CD4-positive, alpha-beta T cell (primary cell): ENCODE measurements at places on chromosomes 2 and 18.
A peak's percentile ranks its signal among the peaks of the same experiment; 100 is the strongest.

DNA sequence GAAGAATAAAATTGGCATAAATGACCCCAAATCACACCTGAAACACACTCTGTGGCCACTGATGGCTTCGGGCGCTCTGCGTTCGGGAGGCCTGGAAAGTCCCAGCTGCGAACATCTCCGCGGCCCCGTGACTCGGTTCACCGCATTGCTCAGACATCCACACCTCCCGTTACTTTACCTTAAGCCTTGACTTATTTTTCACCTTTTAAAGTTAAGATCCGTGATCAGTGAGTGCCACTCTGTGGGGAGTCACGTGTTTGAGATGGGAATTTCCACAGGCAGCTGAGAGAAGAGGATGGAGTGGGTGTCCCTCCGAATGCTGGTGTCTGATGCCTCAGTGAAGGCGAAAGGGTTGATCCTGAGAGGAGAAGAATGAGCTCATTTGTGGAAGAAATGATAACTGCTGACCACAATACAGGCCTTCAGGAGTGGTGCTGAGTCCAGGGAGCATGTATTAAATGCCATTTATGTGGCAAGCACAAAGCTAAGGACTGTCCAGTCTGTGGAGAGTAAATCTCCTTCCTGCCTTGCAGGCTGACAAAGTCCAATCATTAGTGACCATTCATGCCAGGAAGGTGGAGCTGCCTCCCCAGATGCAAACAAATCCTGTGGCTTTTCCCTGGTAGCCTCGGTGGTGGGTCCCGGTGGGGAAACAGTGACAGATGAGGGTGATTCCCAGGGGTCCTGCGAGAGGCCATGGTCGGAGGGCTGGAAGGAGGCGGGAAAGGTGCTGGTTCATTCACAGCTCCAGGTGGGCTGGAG, 168.8 kb downstream of the RTP5 start:
- DNase-seq: no peak
- no peak overlapping the region for H3K27ac ChIP-seq

DNA sequence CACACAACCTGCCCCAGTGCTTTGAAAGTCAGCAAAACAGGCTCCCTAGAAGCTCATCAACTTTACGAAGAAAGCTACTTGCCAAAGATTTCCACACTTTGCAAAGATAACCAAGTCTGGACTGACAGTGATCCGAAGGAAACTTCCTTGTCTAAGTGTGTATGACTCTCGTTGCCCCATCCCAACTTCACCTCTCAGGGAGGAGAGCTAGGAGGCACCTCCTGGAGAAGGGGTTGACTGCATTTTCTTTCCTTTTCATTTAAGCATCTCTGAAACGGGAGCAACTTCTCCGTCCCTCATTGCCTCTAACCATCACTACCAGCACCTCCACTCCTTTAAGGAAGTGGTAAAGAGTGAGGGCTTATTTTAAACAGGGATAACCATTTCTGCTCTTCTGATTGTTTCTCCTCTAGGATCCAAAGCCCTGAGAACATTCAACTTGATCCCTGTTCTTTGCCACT, 7.0 kb downstream of the ZEB2 start:
- H3K27me3 ChIP-seq: peaks cover 22% of the 10 kb centered on the region
- peak overlapping the region; percentile 59 for H3K4me3 ChIP-seq
- no peak for DNase-seq
- H3K4me1 ChIP-seq: peaks cover 22% of the 10 kb centered on the region

DNA sequence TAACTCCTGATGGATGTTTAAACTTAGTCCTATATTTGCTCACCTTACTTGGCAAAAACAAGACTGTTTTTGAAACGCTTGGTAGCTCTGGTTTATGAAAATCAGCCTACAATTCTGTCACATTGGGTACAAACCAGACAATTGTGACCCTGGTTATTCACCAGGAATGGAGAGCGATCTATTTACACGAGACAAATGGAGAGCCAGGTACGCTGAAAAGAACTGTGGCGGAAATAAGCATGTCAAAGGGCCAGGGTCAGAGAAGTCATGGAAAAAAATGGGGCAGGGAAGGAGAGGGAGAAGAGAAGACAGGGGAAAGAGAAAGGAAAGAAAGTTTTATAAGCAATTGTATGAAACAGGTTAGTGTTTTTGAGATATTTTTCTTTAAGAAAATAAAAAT, 119.5 kb upstream of the ZFP36L2 start:
- H3K4me1 ChIP-seq: no peaks in the 10 kb centered on the region
- no peak for DNase-seq
- peaks cover 32% of the 10 kb centered on the region for H3K36me3 ChIP-seq
- H3K27me3 ChIP-seq: no peaks in the 10 kb centered on the region
- no peak overlapping the region for H3K27ac ChIP-seq

DNA sequence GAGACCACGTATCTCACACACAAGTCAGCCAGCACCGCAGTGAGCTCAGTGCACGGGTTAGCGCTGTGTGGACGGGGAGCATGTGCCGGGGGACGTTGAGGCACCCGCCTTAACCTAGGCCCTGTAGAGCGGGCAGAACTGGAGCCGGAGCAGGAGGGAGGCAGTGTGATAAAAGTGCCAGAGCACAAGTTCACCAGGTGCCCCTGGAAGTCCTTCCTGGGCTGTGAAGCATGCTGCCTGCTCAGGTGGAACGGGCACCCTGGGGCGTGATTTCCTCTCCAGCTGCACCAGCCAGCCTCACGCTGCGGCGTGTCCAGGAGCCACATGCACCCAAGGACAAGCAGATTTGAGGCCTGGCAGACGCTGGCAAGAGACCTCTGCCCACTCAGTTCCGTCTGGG, 50.3 kb downstream of the ITGB1BP1 start:
- no peak overlapping the region for H3K27ac ChIP-seq
- no peaks in the 10 kb centered on the region for H3K27me3 ChIP-seq
- H3K4me3 ChIP-seq: no peak overlapping the region
- no peak for DNase-seq
- H3K36me3 ChIP-seq: no peaks in the 10 kb centered on the region

DNA sequence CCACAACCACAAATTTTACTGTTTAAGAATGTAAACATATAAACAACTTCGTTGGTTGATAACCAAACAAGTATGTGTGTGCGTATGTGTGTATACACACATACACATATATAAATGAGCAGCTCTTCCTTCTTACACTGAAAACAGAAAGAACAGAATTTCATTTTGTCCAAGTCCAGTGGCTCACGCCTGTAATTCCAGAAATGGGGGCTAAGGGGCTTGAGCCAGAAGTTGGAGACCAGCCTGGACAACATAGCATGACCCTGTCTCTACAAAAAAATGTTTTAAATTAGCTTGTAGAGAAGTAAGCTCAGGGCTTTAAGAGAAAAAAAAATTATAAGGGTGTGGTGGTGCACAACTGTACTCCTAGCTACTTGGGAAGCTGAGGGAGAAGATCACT, 12.3 kb downstream of the NCKAP1 start:
- no peak overlapping the region for H3K4me3 ChIP-seq
- H3K27ac ChIP-seq: no peak overlapping the region
- no peaks in the 10 kb centered on the region for H3K27me3 ChIP-seq
- no peak for DNase-seq

- H3K27ac ChIP-seq: no peak overlapping the region
- no peak for DNase-seq
- no peak overlapping the region for H3K4me3 ChIP-seq
- no peaks in the 10 kb centered on the region for H3K36me3 ChIP-seq
Measured at GRCh38 chr18:60925892-60926291, 407.3 kb upstream of the CDH20 start.

DNA sequence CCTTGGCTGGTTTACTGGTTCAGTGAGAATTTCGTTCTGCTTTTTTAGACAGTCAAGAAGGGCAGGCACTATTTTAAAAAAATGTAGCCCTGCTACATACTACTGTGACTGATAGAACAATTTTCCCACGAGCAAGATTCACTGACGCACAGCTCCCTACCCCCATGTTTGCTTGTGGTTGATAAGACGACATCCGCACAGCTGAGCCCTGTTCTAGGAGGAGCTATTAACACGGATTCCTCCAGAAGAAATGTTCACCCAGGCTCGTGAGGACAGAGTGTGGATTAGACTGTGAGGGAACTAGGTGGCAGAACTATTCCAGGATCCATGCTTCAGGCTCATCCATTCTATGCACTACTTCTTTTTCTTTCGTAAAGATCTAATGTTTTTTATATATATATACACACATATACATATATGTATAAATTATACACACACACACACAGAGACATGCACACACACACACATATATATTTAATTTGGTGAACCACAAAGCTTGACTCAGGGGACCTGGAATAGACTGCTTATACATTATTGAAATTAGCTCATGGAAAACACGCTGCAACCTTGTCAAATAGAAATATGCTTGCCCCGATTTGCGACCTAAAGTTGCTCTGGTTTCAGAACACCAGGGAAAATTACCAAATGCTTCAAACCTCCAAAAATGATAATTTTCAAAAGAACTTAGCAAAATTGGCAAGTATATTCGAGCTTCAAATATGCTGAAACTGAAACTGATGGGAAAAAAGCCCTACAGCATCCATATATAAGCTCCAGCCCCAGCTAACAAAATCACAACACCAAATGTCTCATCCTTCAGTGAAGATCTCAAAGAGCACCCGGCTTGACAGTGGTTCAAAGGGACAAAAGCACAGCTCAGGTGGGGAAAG, 370.4 kb downstream of the SOCS6 start:
- peak; percentile 35 for DNase-seq
- no peaks in the 10 kb centered on the region for H3K36me3 ChIP-seq
- peak overlapping the region; percentile 13 for H3K27ac ChIP-seq
- no peak overlapping the region for H3K4me3 ChIP-seq
- H3K27me3 ChIP-seq: no peaks in the 10 kb centered on the region

GRCh38 chr2:162607915-162608314, 230.7 kb downstream of the KCNH7 start:
- H3K36me3 ChIP-seq: no peaks in the 10 kb centered on the region
- H3K4me1 ChIP-seq: no peaks in the 10 kb centered on the region
- H3K27ac ChIP-seq: no peak overlapping the region
- no peaks in the 10 kb centered on the region for H3K27me3 ChIP-seq

DNA sequence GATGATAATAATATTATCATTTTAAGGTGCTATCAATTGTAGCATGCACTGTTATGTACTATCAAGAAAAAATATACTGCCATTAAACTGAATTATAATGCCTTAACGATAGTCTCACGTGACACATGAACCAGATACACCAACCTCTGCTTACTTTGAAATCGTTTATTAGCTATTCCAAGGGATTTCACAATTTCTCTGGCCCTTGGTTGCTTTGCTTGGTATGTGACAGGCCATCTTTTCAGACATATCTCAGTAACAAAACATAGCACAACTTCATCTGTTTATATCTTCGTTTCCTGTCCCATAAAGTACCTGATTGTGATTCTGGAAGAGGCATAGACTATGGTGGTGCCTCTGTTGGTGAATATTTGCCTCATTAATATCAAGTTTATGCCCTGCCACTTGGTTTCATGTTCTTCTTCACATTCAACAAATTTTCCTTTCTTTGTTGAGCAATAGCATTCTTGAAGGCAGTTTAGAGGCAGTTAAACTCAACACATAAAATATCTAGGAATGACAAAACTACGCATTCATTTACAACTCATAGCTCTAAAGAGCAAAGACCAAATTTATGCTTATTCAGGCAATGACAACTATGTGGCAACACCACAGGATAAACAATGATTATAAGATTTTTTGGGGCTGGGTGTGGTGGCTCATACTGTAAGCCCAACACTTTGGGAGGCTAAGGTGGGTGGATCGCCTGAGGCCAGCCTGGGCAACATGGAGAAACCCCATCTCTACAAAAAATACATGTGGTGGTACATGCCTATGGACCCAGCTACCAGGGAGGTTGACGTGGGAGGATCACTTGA, 84.3 kb downstream of the MCFD2 start:
- no peak overlapping the region for H3K27ac ChIP-seq
- H3K27me3 ChIP-seq: no peaks in the 10 kb centered on the region
- H3K4me1 ChIP-seq: no peaks in the 10 kb centered on the region
- no peak overlapping the region for H3K4me3 ChIP-seq
- H3K36me3 ChIP-seq: no peaks in the 10 kb centered on the region

- no peaks in the 10 kb centered on the region for H3K36me3 ChIP-seq
- no peak overlapping the region for H3K4me3 ChIP-seq
- no peaks in the 10 kb centered on the region for H3K4me1 ChIP-seq
- DNase-seq: no peak
- no peaks in the 10 kb centered on the region for H3K27me3 ChIP-seq
- no peak overlapping the region for H3K27ac ChIP-seq
Measured at GRCh38 chr18:42107287-42107686, 152.3 kb downstream of the PIK3C3 start.
